ENCODE measurements at places on chromosomes 2 and 18. TPM values are rescaled to one million over a fixed set of nuclear protein-coding genes. Genes with fewer than 3 reads are reported as not detected.

CCDC141 gene
- total RNA-seq: 88.7 TPM

CLEC4F gene
- total RNA-seq: 0.12 TPM

MATN3 gene
- 0.38 TPM for total RNA-seq

MALL gene
- 26.1 TPM for total RNA-seq

GRHL1 gene
- 2.5 TPM for total RNA-seq

ACTR1B gene
- total RNA-seq: 60.0 TPM

INSIG2 gene
- 14.9 TPM for total RNA-seq

ABCB11 gene
- total RNA-seq: 0.17 TPM

COBLL1 gene
- 8.4 TPM for total RNA-seq

CREG2 gene
- 0.38 TPM for total RNA-seq

DHRS9 gene
- total RNA-seq: 46.3 TPM

CDK5R2 gene
- total RNA-seq: not detected

AOX1 gene
- total RNA-seq: 8.5 TPM

ATP6V1B1 gene
- not detected for total RNA-seq

GRCh38 chr2:42954227-42954962 lies 162.0 kb upstream of the HAAO start:
- peak; percentile 66 for DNase-seq

GRCh38 chr2:159515441-159515840 lies 100.9 kb downstream of the BAZ2B start:
- no peak for DNase-seq

- no peak for DNase-seq
These were observed 52.9 kb upstream of the RPL31 start for GRCh38 chr2:100948942-100949811.

- DNase-seq: no peak
These were observed 40.8 kb downstream of the CERS6 start for GRCh38 chr2:168496906-168497305.

- DNase-seq: peak; percentile 64
These were observed at the start of gene FAM110C for GRCh38 chr2:46471-47345. Gene FAM110C, minus strand, starts transcription at chr2:46505. Its CDS starts 120 bp downstream, at chr2:46385.

DNA sequence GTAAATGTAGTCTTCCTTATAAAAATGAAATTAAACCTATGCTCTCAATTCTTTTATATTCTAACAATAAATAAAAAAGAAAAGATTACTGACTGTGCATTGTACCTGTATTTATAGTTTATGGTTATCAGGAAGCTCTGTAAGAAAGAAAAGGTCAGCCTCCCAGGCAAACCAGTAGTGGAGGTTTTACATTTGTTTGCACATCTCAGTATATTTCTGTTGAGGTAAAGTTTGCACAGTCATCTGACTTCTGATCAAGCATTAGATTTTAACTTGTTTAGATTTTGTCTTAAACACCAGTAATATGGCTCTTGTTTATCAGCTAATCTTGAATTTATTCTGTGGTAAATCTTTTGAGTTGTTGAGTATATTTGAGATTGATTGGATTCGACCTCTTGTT lies 37.1 kb downstream of the CCNT2 start:
- no peak for DNase-seq

DNA sequence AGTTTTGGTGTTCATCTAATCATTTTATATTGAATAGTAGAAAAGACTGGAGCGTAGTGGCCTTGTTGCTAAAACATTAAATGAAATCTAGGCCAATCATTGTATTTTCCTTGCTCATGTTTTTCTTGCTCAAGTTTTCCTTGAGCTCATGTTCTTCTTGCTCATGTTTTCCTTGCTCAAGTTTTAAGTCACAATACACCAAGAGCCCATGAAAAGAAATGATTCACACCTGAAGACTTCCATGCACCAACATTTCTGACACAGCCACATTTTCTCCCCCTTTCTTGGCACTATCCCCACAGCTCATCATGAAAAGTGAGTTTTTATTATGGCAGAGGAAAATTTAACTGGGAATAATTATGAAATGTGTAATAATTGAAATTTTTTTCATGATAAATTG lies 92.0 kb downstream of the LRP1B start:
- no peak for DNase-seq

GRCh38 chr2:201432038-201432620 lies 19.1 kb downstream of the TRAK2 start:
- no peak for DNase-seq

GRCh38 chr2:118325321-118325955 lies 237.2 kb downstream of the INSIG2 start:
- no peak for DNase-seq

GRCh38 chr2:179044500-179044899 lies 5.4 kb downstream of the CCDC141 start:
- no peak for DNase-seq

- DNase-seq: no peak
These were observed 28.7 kb upstream of the MARCO start for GRCh38 chr2:118913131-118913802.

GRCh38 chr2:199366406-199366805 lies 91.3 kb downstream of the SATB2 start:
- DNase-seq: no peak

DNA sequence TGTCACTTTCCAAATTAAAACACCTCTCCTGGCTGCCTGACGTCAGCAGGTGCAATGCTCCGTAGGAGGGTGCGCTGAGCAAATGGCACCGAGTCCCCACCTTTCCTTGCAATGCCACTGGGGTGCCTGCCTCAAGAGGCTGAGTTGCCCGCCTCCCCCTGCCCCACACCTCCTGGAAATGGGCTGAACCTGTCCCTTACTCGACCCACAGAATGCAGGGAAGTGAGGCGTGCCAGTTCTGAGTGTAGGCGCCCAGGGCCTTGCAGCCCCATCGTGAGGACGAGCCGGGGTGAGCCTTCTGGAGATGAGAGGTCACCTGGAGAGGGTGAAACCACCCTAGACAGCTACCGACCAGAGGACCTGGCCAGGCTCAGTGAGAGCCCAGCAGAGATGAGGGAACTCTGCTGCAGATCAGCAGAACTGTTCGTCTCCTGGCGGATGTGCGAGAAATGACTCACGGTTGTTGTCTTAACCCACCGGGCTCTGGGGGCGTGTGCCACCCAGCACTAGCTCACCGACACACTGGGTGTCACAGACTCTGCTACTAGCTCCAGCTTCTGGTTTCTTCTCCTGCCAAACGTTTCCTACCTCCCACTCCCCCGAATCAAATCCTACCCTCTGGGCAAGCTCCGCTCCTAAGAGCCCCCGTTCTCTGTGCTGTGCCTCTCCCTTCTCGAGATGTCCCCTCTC lies 168.7 kb upstream of the HDAC4 start:
- no peak for DNase-seq

DNA sequence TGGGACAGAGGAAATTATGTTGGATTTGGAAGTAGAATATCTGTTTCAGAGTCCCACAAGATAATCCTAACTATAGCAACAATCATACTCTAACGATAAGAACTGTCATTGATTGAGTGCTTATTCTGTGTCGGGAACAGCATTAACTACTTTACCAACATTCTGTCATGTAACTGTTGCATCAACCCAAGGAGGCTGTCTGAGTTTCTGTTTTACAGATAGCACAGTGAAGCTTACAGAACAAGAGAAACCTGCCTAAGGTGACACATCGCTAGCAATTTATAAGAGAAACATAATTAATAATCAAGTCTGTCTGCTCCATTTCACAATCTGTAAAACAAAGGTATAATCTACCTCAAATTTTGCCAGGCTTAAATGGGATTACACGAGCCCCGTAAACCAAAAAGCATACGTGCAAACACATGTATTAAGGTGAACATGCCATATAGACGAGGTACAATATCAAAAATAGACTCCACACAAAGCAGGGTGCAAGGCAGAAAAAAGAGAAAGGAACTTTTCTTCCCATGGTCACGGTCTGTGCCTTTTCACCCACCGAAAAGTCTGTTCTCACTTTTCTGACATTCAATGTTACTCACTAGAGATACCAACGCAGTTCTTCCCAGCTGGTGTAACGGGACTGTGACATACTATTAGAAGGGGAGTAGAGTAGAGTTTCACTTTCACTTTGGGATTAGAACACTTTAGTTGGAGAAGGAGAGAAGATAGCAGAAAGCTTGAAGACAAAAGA lies 37.2 kb upstream of the SLC8A1 start:
- no peak for DNase-seq

- DNase-seq: peak; percentile 59
These were observed 151.3 kb downstream of the NEDD4L start for GRCh38 chr18:58195278-58195765.

GRCh38 chr2:191152482-191153240 lies 1.9 kb upstream of the STAT4 start:
- no peak for DNase-seq

DNA sequence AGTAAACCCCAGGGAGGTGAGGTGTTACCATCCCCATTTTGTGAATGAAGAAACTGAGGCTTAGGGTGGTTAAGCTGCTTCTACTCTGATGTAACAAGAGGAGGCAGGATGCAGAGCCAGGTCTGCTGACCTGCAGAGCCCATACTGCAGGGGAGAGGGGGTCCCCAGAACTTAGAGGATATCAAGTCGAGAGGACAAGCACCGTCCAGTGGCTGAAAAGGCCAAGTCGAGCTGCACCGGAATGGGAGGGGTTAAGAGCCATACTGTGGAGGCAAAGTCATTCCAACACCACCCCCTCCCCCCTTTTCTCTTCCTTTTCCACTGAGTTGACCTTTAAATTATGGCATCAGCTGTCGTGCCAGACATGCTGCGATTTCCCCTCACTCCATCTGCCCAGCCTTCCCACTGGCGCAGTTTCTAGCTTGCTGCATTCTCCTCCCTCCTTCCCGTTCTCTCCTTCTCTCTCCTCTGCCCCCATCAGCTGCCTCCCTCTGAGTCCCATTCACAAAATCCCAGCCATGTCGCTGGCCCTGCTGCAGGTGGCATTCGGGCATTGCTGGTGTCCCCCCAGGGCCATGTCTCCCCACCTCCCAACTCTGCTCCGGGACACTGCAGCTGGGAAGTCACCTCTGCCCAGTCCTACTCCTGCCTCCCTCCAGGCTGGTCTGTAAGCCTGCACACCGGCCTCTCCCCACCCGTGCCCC lies 346.9 kb downstream of the DYSF start:
- no peak for DNase-seq

DNA sequence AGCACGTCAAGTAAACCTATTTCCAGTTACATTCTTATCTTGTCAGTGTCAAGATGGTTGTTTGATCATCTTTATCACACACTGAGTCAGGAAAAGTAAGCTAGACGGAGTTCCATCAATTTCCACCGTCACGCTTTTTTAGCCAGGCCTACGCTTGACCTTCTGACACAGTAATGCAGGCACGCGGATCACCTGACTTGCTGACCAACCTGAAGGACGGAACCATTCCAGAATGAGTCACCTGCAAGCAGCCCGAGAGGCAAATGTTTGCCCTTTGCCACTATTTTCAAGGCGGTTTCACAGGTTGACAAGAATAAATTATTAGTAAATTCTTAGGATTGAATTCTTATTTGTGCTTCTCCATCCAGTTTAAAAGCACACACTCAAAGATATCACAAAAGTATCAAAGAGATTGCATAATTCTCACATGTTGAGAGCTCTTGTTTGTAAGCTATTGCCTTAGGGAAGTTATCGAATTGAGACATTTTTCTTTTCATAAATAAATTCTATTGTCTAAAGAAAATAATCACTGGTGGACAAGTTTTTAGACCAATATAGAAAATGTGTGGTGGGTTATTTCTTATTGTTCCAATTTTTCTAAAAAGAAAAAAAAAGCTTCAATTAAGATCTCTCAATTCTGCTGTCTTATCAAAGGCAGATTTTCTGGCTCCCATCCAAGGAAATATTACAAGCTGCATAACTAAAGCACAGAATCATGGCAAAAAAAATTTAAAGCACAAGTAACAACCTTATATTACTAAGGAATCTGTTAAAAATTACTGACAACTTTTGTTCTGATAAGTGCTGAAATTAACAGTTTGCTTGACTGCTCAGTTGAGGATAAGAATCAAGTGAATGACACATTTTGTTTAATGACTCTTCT lies 31.9 kb downstream of the UXS1 start:
- DNase-seq: no peak

DNA sequence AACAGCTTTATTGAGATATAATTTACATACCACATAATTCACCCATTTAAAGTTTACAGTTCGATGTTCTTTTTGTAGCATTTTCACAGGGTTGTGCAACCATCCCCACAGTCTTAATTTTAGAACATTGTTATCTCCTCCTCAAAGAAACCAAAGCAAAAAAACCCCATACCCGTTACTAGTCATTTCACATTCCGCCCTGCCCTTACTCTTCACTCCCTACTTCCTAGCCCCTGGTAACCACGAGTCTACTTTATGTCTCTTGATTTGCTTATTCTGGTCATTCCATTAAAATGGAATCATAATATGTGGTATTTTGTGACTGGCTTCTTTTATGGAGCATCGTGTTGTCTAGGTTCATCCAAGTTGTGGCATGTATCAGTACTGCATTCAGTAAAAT lies 137.7 kb downstream of the TANC1 start:
- no peak for DNase-seq

DNA sequence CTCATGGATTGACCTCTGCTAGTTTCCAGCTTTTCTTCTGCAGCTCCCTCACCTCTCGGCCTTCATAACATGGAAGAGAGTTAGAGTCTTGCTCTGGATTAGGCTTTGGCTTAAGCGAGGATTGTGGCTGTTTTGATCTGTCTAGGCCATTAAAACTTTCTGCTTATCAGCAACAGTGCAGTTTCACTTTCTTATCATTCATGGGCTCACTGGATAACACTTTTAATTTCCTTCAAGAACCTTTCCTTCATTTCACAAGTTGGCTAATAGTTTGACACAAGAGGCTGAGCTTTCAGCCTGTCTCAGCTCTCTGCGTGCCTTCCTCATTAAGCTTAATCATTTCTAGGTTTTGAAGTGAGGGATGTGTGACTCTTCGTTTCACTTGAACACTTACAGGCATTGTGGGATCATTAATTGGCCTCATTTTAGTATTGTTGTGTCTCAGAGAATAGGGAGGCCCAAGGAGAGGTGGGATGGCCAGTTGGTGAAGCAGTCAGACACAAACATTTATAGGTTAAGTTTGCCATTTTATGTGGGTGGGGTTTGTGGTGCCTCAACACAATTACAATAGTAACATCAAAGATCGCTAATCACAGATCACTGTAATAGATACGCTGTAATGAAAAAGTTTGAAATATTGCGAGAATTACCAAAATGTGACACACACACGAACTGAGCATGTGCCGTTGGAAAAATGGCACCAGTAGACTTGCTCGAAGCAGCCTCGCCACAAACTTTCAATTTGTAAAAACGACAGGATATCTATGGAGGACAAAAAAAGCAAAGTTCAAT lies 129.3 kb downstream of the ZNF236 start:
- DNase-seq: no peak

DNA sequence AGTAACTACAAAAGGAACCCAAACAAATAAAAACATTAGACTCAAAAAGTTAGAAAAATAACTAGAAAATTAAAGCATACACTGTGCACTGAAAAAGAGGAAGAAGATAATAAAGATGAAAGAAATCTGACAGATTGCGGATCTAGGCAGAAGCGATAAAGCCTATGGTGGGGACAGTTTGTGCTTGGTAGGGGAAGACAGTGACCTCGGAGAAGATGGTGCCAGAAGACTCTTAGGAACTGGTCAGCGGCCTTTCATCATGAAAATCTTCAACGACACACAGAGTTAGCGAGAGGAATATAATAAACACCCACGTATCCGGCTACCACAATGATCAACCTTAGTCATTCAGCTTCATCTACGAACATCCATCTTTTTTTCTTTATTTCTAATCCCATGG lies 180.5 kb downstream of the HDAC4 start:
- DNase-seq: no peak

DNA sequence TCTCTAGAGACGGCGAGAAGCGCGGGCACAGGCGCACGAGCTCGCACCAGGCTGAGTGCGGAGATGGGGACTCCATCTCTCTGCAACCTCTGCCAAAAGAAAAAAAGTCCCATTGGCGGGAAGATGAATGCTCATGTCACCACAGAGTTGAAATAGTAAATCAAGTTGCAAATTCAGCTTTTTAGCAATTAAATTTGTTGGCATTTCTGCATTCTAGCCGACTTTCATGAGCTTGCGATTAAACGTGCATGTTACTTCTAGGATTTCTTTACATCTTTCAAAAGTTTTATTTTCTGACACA lies 588 bp downstream of the CHAC2 start:
- DNase-seq: no peak
